ENCODE measurements at places on chromosomes 3 and 15. TPM values are rescaled to one million over a fixed set of nuclear protein-coding genes. Genes with fewer than 3 reads are reported as not detected.

LMOD3 gene
- total RNA-seq, result not detected

P2RY1 gene
- under 0.01 TPM for total RNA-seq

BCL2A1 gene
- total RNA-seq, result 0.87 TPM

DNA sequence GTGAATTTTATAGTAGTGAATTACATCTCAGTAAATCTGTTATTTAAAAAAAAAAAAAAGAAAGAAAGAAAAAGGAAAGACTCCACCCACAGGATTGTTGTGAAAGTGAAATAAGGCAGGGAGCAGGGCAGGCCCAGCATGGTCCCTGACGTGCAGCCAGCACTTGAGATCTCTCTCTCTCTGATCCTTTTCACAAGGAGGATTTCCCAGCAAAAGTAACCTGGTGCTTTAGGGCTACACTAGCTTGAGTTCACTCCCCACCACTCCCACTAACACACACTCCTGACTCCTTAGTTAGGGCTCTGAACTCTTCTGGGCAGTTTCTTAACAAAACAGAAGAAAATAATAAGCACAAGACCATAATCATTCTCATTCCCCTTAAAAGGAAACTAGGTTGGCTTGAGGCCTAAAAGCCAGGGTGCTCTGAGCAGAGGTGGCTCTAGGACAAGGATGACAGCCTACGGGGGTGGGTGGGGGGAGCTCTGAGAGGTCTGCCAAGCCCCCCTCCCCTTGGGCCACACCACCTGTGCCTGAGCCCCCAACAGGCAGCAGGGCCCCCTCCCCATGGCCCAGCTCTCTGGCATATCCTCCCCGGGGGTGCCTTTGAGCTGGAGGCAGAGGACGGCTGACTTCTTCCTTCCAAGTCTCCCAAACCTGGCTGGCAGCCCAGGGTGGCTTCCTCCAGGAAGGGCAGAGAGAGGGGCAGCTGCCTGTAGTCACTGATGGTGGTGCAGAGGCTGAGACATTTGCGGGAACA lies 856 bp downstream of the TMEM40 start:
- peak; percentile 70 for DNase-seq
- no peaks in the 10 kb centered on the region for H3K27me3 ChIP-seq
- H3K4me1 ChIP-seq, result peaks cover 6% of the 10 kb centered on the region
- peak overlapping the region; percentile 66 for H3K27ac ChIP-seq
- no peak overlapping the region for H3K4me3 ChIP-seq

DNA sequence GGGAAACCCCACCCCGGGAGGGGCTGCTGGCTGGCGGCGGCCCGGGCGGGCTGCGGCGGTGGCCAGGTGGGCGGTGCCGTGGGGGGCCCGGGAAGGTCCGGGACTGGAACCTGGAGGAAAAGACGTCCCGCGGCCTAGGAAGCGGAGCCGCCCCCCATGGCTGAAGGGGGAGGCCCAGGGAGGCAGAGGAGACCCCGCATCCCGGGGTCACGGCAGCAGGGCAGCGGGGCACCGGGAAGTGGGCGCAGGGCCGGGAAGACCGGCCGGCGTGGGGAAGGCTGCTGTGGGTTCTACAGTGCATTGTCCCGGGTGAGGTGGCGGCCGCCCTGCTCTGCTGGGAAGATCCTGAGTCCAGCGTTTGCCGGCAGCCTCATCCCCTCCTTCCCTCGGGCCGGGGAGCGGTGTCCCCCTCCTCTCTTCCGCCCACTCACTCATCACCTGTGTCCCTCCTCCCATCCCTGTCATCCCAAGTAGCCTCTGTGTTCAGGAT lies 525 bp upstream of the FSTL1 start:
- peaks cover 49% of the 10 kb centered on the region for H3K4me1 ChIP-seq
- peak overlapping the region; percentile 95 for H3K27ac ChIP-seq
- no peaks in the 10 kb centered on the region for H3K36me3 ChIP-seq
- H3K27me3 ChIP-seq, result peaks cover 15% of the 10 kb centered on the region
- H3K4me3 ChIP-seq, result peak overlapping the region; percentile 69

GRCh38 chr3:159852821-159853505 lies 135.7 kb upstream of the IL12A start:
- H3K27ac ChIP-seq, result peak overlapping the region; percentile 85
- peak overlapping the region; percentile 24 for H3K4me3 ChIP-seq
- DNase-seq, result peak; percentile 72
- H3K36me3 ChIP-seq, result no peaks in the 10 kb centered on the region

DNA sequence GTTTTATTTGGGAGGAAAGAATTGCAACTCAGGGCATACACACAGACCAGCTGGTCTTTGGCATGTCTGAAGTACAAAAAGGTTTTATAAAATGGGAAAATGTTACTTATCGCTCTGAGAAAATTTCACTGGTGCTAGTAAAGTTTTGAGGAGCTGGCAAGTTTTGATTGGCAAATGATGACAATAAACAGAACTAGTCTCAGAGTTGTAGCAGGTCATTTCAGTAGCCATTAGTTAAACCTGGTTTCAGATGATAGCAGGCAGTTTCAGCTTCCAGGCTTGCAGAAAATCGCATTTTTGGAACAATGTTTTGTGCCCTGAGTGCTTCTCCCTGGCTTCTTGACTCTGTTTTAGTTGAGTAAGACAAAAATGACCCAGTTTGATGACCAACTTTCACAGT lies 10.7 kb downstream of the B2M start:
- peaks cover 27% of the 10 kb centered on the region for H3K36me3 ChIP-seq
- H3K27ac ChIP-seq, result no peak overlapping the region
- H3K4me1 ChIP-seq, result peaks cover 21% of the 10 kb centered on the region
- H3K27me3 ChIP-seq, result no peaks in the 10 kb centered on the region

- H3K4me3 ChIP-seq, result no peak overlapping the region
- DNase-seq, result peak; percentile 63
- H3K27ac ChIP-seq, result no peak overlapping the region
- H3K4me1 ChIP-seq, result peaks cover 29% of the 10 kb centered on the region
- peaks cover 16% of the 10 kb centered on the region for H3K36me3 ChIP-seq
- H3K27me3 ChIP-seq, result no peaks in the 10 kb centered on the region
Measured at GRCh38 chr15:98906712-98907083, 100.9 kb downstream of the PGPEP1L start.

- DNase-seq, result no peak
- no peaks in the 10 kb centered on the region for H3K36me3 ChIP-seq
- peaks cover 12% of the 10 kb centered on the region for H3K27me3 ChIP-seq
- no peaks in the 10 kb centered on the region for H3K4me1 ChIP-seq
- no peak overlapping the region for H3K4me3 ChIP-seq
Measured at GRCh38 chr3:13120289-13120927, 47.2 kb upstream of the IQSEC1 start.

DNA sequence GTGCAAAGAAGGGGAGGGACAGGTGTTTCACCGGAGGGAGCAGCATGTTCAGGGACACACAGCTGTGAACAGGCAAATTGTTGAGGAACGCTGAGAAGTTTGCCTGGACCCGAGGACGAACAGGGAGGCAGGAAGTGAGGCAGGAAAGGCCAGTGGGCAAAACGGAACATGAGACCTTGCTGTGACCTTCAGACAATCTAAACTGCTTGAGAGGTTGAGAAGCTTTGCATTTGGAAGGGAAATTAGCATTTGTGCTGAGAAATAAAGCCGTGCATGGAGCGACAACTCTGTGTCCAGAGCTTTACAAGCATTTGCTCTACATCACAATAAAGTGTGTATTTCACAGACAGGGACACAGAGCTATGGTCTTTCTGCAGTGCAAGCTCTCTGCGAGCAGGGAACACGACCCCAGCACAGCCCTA lies 47.9 kb downstream of the CDC25A start:
- no peaks in the 10 kb centered on the region for H3K36me3 ChIP-seq
- H3K4me3 ChIP-seq, result no peak overlapping the region
- no peak for DNase-seq
- H3K4me1 ChIP-seq, result peaks cover 4% of the 10 kb centered on the region

DNA sequence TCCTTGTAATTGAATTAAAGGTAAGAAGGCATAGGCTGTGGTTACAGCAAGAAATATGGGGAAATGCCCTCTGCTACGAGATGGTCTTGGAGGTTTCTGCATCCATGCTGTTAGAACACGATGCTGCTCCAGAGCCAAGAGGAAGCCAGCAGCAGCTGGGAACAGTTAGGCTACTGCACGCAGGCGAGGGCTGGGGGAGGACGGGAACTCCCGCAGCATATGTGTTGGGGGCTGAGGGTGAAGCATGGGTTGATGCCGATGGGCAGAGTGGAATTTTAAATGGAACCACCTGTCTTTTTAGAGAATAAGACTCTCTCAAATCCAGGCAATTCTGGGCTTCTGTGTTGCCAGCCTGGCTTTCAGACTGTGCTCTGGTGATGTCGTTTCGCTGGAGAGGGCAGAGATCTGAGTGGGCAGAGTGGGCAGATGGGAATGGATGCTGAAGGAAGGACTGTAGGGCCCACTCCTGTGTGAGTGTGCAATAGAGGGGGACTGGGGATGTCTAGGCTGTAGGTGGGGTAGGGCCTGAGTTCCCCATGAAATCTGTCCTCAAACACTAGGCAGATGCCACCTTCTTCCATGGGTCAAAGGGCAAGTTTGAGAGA lies 417.0 kb upstream of the TPM1 start:
- H3K27me3 ChIP-seq, result no peaks in the 10 kb centered on the region
- DNase-seq, result peak; percentile 40
- H3K27ac ChIP-seq, result peak overlapping the region; percentile 7
- H3K36me3 ChIP-seq, result no peaks in the 10 kb centered on the region
- H3K4me3 ChIP-seq, result no peak overlapping the region
- peaks cover 18% of the 10 kb centered on the region for H3K4me1 ChIP-seq

- no peaks in the 10 kb centered on the region for H3K36me3 ChIP-seq
- DNase-seq, result no peak
- H3K27ac ChIP-seq, result no peak overlapping the region
Measured at GRCh38 chr3:171840445-171840810, 2.7 kb upstream of the TMEM212 start.

DNA sequence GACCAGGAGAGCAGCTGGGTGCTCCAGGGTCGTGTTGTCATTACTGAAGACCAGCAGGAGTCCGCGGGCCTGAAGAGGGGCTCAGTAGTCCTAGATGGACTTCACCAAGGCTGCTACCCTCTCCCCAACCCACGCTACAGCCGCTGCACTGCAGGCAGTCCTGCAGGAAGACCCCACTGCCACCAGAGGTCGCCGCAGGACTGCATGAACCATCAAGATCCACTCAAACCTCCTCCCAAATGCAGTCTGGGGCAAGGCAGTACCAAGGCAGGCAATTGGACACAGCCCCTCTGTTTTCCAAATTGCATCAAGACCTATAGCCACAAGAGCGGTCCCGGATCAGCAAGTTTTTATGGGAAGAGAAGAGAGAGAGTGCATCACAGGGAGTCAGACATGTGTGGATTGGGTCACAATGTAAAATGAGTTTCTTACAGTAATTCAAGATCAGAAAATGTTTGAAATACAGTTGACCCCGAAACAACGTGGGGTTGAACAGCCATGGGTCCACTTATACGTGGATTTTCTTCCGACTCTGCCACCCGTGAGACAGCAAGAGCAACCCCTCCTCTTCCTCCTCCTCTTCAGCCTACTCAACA lies 46.7 kb downstream of the DZIP1L start:
- no peaks in the 10 kb centered on the region for H3K27me3 ChIP-seq
- peaks cover 83% of the 10 kb centered on the region for H3K36me3 ChIP-seq
- H3K4me3 ChIP-seq, result no peak overlapping the region
- peaks cover 3% of the 10 kb centered on the region for H3K4me1 ChIP-seq
- peak; percentile 91 for DNase-seq

DNA sequence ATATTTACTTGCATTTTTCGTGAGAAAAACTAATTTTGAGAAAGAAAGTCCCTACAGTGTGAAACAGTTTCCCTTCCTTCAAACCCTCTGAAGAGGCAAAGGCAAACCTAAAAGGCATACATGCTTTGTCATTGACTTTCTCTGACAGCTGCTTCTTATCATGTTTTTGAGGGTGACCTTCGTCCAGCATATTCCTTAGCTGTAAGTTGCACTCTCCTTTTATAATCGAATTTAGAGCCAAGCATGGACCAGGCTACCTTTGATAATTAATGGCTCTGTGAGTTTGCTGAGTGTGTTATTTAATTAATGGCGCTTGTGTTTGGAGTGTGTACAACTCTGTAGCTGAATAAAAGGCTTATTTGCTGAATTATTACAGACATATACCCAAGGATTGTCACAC lies 684.2 kb upstream of the CFAP20DC start:
- H3K4me3 ChIP-seq, result no peak overlapping the region
- H3K36me3 ChIP-seq, result no peaks in the 10 kb centered on the region
- no peaks in the 10 kb centered on the region for H3K4me1 ChIP-seq
- peak; percentile 32 for DNase-seq
- no peaks in the 10 kb centered on the region for H3K27me3 ChIP-seq
- H3K27ac ChIP-seq, result no peak overlapping the region

DNA sequence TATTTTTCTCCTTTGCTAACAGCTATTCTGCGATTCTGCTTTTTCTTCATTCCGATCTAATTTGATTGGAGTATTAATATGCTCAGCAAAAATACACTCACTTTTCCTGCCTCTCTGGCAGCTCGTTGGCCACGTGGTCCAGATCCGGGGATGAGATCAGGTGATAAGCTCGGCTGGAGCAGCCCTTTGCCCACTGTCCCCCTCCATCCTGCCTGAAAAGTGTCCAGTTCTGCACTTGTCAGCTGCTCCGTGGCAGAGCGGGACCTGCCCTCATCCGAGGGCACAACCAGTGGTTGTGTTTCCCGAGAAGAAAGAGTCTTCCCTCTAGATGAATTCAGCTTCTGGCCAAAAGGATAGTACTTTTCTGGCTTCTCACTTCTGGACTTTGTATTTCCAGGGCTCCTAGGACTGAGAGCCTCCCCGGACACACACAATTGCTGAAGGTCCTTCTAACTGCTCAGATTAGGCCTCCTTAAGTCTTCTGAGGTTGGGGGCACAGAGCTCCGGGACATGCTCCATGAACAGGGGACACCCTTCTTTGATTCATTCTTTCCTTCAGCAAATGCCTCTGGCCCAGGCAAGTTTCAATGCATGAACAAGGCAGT lies 103.9 kb upstream of the ALDH1A3 start:
- H3K4me1 ChIP-seq, result no peaks in the 10 kb centered on the region
- H3K4me3 ChIP-seq, result no peak overlapping the region
- no peaks in the 10 kb centered on the region for H3K36me3 ChIP-seq
- H3K27ac ChIP-seq, result no peak overlapping the region
- no peaks in the 10 kb centered on the region for H3K27me3 ChIP-seq

GRCh38 chr3:19901918-19902317 lies 32.1 kb downstream of the EFHB start:
- no peak overlapping the region for H3K27ac ChIP-seq
- peaks cover 13% of the 10 kb centered on the region for H3K4me1 ChIP-seq
- no peak overlapping the region for H3K4me3 ChIP-seq

GRCh38 chr3:32340611-32341365 lies 50.9 kb upstream of the CMTM7 start:
- no peak overlapping the region for H3K4me3 ChIP-seq
- H3K27ac ChIP-seq, result no peak overlapping the region
- H3K4me1 ChIP-seq, result peaks cover 22% of the 10 kb centered on the region

DNA sequence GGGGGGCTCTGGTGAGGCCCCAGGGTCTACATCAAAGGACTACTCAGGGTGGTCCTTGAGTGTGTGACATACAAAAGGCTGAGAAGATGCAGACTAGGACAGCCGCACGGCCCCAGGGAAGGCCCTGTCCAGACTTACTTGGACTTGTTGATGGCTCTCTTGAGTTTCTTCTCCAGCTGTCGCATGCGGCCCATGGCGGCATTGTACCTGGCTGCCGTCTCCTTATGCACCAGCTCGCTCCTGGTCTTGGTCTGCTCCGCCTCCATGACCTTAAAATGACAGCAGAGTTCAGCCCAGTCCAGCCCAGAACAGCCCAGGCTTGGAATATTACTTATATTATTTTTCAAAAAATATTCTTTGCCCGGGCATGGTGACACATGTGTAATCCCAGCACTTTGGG lies 56.0 kb downstream of the CAPN7 start:
- H3K27ac ChIP-seq, result no peak overlapping the region
- H3K4me1 ChIP-seq, result no peaks in the 10 kb centered on the region
- no peaks in the 10 kb centered on the region for H3K27me3 ChIP-seq
- no peak for DNase-seq
- H3K36me3 ChIP-seq, result peaks cover 48% of the 10 kb centered on the region
